ENCODE measurements at places on chromosomes 4 and X. TPM values are rescaled to one million over a fixed set of nuclear protein-coding genes. Genes with fewer than 3 reads are reported as not detected.

The C4orf51 gene
- total RNA-seq, result not detected

The SCARB2 gene
- 6.2 TPM for total RNA-seq

The FAAH2 gene
- 2.4 TPM for total RNA-seq

The MAGEA2B gene
- not detected for total RNA-seq

The ODAM gene
- not detected for total RNA-seq

The TMEM47 gene
- not detected for total RNA-seq

DNA sequence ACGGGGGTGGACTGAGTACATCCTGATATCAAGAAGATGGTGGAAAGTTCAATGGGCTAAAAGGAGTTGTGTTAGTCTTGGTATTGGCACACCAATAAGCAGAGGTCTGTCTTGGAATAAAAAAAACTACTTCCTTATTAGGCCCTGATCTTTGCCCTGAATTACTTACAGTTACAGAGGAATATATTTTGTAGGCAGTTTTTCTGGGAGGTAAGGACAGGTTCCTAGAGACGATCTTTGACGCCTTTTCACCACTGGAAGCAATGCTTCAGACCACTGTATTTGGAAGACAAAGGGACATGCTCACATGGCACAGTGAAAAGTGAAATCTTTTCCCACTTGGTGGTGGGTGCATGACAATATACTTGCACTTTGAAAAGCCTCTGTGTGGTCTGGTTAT lies 618 bp upstream of the XK start:
- no peak for DNase-seq
- no peak overlapping the region for H3K4me3 ChIP-seq
- H3K27ac ChIP-seq, result peak overlapping the region; percentile 16
- no peaks in the 10 kb centered on the region for H3K4me1 ChIP-seq

GRCh38 chr4:76060506-76060905 lies 14.0 kb upstream of the ART3 start:
- no peaks in the 10 kb centered on the region for H3K36me3 ChIP-seq
- H3K27ac ChIP-seq, result no peak overlapping the region
- H3K27me3 ChIP-seq, result no peaks in the 10 kb centered on the region

DNA sequence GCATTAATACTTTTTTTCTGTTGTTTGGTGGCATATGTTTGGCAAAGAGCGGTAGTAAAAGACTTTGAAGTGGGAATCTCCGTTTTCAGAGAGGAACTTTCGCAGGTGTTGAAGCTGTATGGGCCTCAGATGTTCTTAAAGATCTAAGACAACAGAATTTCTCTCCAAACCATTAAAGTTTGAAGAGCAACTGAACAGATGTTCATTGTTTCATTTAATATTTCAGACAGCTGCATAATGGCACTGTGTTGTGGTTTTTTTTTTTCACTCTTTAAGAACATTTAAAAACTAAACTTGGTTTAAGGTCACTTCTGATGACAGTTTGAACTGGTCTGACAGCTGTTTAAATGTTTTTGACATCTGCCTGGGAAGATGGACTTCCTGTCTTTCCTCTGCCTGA lies 882.7 kb upstream of the PCDH10 start:
- H3K4me3 ChIP-seq, result no peak overlapping the region
- H3K36me3 ChIP-seq, result no peaks in the 10 kb centered on the region
- no peak overlapping the region for H3K27ac ChIP-seq
- H3K4me1 ChIP-seq, result no peaks in the 10 kb centered on the region

- H3K4me1 ChIP-seq, result peaks cover 23% of the 10 kb centered on the region
- H3K27me3 ChIP-seq, result no peaks in the 10 kb centered on the region
- H3K4me3 ChIP-seq, result peak overlapping the region; percentile 57
- no peak overlapping the region for H3K27ac ChIP-seq
Measured at GRCh38 chr4:108342325-108342970, 173.7 kb upstream of the LEF1 start.

- H3K27ac ChIP-seq, result no peak overlapping the region
- DNase-seq, result no peak
- H3K36me3 ChIP-seq, result no peaks in the 10 kb centered on the region
- no peak overlapping the region for H3K4me3 ChIP-seq
Measured at GRCh38 chrX:133177202-133177601, 41.0 kb downstream of the TFDP3 start.

- H3K27me3 ChIP-seq, result no peaks in the 10 kb centered on the region
- no peaks in the 10 kb centered on the region for H3K4me1 ChIP-seq
- no peaks in the 10 kb centered on the region for H3K36me3 ChIP-seq
- H3K4me3 ChIP-seq, result no peak overlapping the region
- H3K27ac ChIP-seq, result no peak overlapping the region
- no peak for DNase-seq
Measured at GRCh38 chr4:126937342-126937741, 695.4 kb upstream of the INTU start.

DNA sequence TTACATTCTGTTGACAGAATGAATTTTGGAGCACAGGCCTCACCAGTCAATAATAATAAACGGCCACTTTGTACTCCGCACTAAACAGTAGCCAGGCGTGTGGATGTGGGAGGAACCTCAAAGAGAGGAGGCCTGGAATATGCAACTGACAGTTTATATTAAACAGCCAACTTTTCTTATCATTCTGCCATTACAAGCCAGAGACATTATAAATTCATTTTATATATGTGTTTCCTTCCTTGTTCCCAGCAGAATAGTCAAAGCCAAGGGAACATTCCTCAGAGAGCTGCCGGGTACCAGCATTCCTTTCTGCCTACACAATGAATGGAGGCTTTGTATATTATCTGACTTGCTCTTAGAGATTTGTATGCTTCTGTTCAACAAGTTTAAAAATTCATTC lies 436.5 kb upstream of the FTHL17 start:
- H3K4me3 ChIP-seq, result no peak overlapping the region
- DNase-seq, result no peak
- no peaks in the 10 kb centered on the region for H3K4me1 ChIP-seq
- no peaks in the 10 kb centered on the region for H3K27me3 ChIP-seq
- H3K27ac ChIP-seq, result no peak overlapping the region
- no peaks in the 10 kb centered on the region for H3K36me3 ChIP-seq

DNA sequence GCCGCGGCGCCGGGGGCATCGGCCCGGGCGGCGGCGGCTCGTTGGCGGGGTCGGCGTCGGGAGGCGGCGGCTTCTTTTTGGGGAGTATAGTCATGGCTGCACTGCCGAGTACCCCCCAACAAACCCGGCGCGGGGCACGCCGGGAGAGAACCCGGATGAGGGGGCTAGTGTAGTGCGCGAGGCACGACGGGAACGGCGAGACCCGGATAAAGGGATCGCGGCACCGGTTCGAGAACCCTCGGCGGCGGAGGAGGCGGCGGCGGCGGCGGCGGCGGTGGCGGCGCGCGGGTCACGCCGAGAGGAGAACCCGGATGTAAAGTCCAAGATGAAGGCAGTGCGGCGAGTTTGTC lies at the start of gene OTUD5:
Gene OTUD5 (minus strand): TSS at position 131 of the 350 bp plus-strand sequence. CDS start 37 bp downstream, at position 94.
- peak; percentile 85 for DNase-seq
- H3K4me1 ChIP-seq, result peaks cover 46% of the 10 kb centered on the region
- H3K4me3 ChIP-seq, result peak within 1 kb of the TSS; percentile 88
- H3K36me3 ChIP-seq, result no peaks in the 10 kb centered on the region
- H3K27me3 ChIP-seq, result no peaks in the 10 kb centered on the region

DNA sequence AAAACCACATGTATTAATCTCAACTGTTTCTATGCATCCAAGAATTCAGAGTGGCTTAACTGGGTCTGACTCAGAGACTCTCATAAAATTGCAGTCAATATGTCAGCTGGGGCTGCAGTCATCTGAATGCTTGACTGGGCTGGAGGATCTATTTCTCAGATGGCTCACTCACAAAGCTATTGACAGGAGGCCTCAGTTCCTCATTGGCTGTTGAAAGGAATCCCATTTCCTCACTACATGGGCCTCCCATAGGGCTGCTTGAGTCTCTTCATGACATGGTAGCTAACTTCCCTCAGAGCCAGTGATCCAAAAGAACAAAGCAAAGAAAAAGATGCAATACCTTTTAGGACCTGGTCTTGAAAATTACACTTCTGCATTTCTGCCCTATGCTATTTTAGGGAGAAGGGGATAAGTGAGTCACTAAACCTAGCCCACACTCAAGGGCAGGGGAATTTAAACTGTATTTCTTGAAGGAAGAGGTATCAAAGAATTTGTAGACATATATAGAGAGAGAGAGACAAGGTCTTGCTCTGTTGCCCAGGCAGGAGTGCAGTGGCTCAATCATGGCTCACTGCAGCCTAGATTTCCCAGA lies 9.8 kb downstream of the SCFD2 start:
- no peak overlapping the region for H3K4me3 ChIP-seq
- no peak overlapping the region for H3K27ac ChIP-seq
- no peaks in the 10 kb centered on the region for H3K27me3 ChIP-seq
- no peak for DNase-seq
- no peaks in the 10 kb centered on the region for H3K36me3 ChIP-seq

DNA sequence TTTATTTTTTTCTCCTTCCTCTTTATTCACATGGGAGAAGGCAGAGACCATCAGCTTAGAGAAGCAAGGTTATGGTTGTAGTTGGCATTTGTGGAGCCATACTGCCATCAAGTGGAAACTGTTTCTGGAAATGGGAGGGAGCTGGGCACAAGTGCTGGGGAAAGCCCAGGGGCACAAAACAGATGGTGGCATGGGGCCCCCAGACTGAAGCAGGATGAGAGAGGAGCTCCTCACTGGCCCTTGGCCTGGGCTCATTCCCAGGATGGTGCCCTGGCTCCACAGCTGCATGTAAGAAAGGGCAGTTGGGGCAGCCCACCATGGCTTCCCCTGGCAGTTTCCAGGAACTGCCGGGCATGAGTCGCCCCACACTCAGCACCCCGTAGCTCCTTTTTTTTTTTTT lies 59.2 kb downstream of the NBDY start:
- DNase-seq, result no peak
- no peak overlapping the region for H3K4me3 ChIP-seq
- no peaks in the 10 kb centered on the region for H3K36me3 ChIP-seq
- H3K4me1 ChIP-seq, result no peaks in the 10 kb centered on the region

GRCh38 chr4:54971474-54971950 lies 153.9 kb downstream of the KDR start:
- peak; percentile 8 for DNase-seq
- no peaks in the 10 kb centered on the region for H3K27me3 ChIP-seq
- H3K4me3 ChIP-seq, result no peak overlapping the region
- no peak overlapping the region for H3K27ac ChIP-seq
- no peaks in the 10 kb centered on the region for H3K36me3 ChIP-seq

GRCh38 chr4:20684852-20685763 lies 15.2 kb upstream of the PACRGL start:
- no peaks in the 10 kb centered on the region for H3K36me3 ChIP-seq
- no peaks in the 10 kb centered on the region for H3K27me3 ChIP-seq
- DNase-seq, result no peak
- H3K27ac ChIP-seq, result no peak overlapping the region

GRCh38 chr4:127642169-127642568 lies 9.4 kb downstream of the INTU start:
- H3K4me1 ChIP-seq, result no peaks in the 10 kb centered on the region
- no peak overlapping the region for H3K4me3 ChIP-seq
- H3K27ac ChIP-seq, result no peak overlapping the region
- H3K36me3 ChIP-seq, result no peaks in the 10 kb centered on the region
- no peak for DNase-seq

DNA sequence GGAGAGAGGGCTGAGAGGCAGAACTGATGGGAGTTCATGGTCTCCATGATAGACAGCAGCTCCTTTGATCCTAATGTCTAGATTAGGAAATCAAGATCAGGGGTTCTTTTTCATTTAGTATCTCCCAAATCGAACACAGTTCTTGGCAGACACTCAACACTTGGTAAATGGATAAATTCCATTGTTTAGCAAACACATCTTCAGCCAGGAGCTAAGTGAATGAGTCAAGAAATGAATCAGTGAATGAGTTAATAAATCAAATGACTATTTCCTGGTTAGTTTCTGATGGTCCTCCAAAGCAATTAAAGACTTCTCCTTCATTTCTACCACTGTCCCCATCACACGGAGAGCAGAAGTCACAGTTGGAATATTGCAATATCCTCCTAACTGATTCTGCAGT lies 120.0 kb upstream of the SHISA3 start:
- DNase-seq, result no peak
- no peak overlapping the region for H3K27ac ChIP-seq
- peaks cover 2% of the 10 kb centered on the region for H3K27me3 ChIP-seq
- no peaks in the 10 kb centered on the region for H3K36me3 ChIP-seq
- H3K4me1 ChIP-seq, result peaks cover 6% of the 10 kb centered on the region

- no peaks in the 10 kb centered on the region for H3K27me3 ChIP-seq
- H3K27ac ChIP-seq, result peak within 1 kb of the TSS; percentile 76
- peak within 1 kb of the TSS; percentile 76 for H3K4me3 ChIP-seq
- H3K36me3 ChIP-seq, result no peaks in the 10 kb centered on the region
- H3K4me1 ChIP-seq, result peaks cover 10% of the 10 kb centered on the region
Measured at GRCh38 chrX:155263854-155264628, at the start of gene RAB39B. Gene RAB39B, minus strand, starts transcription at chrX:155264491. Its CDS starts 203 bp downstream, at chrX:155264288.

DNA sequence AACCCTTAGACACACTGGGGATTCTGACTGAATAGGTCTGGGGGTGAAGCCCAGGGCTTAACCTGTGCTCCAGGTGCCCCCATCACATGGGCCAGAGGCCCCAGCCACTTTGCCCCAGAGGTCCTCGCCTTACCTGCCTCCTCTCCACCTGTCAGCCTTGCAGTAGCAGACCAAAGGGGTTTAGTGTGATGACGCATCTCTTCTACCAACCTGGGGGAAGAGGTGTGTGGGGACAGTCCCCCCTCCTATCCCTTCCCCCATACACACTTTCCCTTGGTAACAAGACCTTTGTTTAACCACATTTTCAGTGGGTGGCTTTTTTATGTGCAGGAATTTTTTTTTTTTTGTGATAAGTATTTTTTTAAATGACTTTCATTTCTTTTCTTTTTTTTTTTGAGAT lies 6.3 kb downstream of the CLCN4 start:
- H3K27ac ChIP-seq, result no peak overlapping the region
- H3K27me3 ChIP-seq, result no peaks in the 10 kb centered on the region
- DNase-seq, result no peak
- no peak overlapping the region for H3K4me3 ChIP-seq
- H3K36me3 ChIP-seq, result no peaks in the 10 kb centered on the region

GRCh38 chrX:65976161-65976560 lies 63.7 kb downstream of the VSIG4 start:
- no peak overlapping the region for H3K4me3 ChIP-seq
- DNase-seq, result no peak
- H3K36me3 ChIP-seq, result no peaks in the 10 kb centered on the region
- no peak overlapping the region for H3K27ac ChIP-seq
- H3K27me3 ChIP-seq, result no peaks in the 10 kb centered on the region
- no peaks in the 10 kb centered on the region for H3K4me1 ChIP-seq

GRCh38 chr4:23966725-23967124 lies 76.9 kb upstream of the PPARGC1A start:
- no peaks in the 10 kb centered on the region for H3K36me3 ChIP-seq
- H3K27me3 ChIP-seq, result no peaks in the 10 kb centered on the region
- H3K4me3 ChIP-seq, result no peak overlapping the region
- no peak for DNase-seq

DNA sequence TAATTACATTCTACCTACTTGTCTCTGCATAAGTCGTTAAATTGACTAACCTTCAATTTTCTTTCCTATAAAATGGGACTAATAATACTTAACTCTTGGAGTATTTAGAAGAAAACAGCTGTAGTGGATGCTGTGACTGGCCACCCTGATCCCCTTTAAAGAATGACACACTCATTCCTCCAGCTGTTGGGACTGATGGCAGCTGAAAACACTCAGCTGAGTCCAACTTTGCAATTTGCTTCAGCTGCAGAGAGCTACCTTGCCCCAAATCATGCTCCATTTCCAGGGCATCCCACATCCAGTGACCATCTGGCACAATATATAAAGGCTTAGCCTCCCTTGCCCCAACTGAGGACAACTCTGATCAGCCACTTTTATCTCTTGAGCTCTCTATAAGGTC lies 89.1 kb downstream of the MID1IP1 start:
- peaks cover 7% of the 10 kb centered on the region for H3K4me1 ChIP-seq
- no peaks in the 10 kb centered on the region for H3K27me3 ChIP-seq
- no peak overlapping the region for H3K4me3 ChIP-seq
- no peak for DNase-seq
- no peaks in the 10 kb centered on the region for H3K36me3 ChIP-seq

- no peaks in the 10 kb centered on the region for H3K27me3 ChIP-seq
- H3K27ac ChIP-seq, result no peak overlapping the region
- no peaks in the 10 kb centered on the region for H3K36me3 ChIP-seq
- DNase-seq, result no peak
Measured at GRCh38 chr4:94000559-94000958, 172.0 kb downstream of the ATOH1 start.
